Activated CD8-positive, alpha-beta T cell treated with anti-CD3 and anti-CD28 coated beads, Interleukin-2, amount 10 ng/mL, durations not matched to agents 7 days and 5 days (primary cell): ENCODE measurements at places on chromosomes 3 and 15. TPM values are rescaled to one million over a fixed set of nuclear protein-coding genes. Genes with fewer than 3 reads are reported as not detected.
A peak's percentile ranks its signal among the peaks of the same experiment; 100 is the strongest.

DNA sequence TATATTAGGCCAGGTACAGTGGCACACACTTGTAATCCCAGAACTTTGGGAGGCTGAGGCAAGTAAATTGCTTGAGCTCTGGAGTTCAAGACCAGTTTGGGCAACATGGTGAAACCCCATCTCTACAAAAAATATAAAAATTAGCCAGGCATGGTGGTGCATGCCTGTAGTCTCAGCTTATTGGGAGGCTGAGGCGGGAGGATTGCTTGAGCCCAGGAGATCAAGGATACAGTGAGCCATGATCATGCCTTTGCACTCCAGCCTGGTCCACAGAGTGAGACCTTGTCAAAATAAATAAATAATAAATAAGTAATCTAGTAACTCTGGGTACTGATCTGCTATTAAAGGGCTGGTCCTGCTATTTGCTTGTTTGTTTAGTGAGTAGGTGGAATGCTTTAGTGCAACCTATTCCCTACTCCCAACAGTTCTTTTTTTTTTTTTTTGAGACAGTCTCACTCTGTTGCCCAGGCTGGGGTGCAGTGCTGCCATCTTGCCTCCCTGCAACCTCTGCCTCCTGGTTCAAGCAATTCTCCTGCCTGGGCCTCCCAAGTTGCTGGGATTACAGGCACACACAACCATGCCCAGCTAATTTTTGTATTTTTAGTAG, 9.1 kb upstream of the INO80 start:
- peaks cover 7% of the 10 kb centered on the region for H3K4me1 ChIP-seq
- DNase-seq = no peak
- no peaks in the 10 kb centered on the region for H3K36me3 ChIP-seq
- no peak overlapping the region for H3K27ac ChIP-seq
- peaks cover 8% of the 10 kb centered on the region for H3K27me3 ChIP-seq

DNA sequence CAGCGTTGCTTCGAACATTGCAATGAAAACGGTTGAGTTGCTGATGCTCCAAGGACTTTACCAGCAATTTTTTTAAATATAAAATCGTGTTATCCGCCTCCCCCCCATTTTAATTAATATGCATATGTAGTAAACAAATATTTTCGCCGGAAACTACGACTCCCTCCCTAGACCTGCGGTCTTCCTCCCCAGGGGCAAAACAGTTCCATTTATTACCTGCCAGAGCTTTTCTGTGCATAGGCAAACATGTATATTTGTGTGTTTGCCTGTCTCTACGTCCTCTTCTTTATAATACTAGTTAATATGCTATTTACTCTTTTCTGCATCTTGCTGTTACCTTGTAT, 593 bp upstream of the RSL24D1 start:
- DNase-seq = no peak
- peaks cover 11% of the 10 kb centered on the region for H3K4me1 ChIP-seq
- no peaks in the 10 kb centered on the region for H3K27me3 ChIP-seq

DNA sequence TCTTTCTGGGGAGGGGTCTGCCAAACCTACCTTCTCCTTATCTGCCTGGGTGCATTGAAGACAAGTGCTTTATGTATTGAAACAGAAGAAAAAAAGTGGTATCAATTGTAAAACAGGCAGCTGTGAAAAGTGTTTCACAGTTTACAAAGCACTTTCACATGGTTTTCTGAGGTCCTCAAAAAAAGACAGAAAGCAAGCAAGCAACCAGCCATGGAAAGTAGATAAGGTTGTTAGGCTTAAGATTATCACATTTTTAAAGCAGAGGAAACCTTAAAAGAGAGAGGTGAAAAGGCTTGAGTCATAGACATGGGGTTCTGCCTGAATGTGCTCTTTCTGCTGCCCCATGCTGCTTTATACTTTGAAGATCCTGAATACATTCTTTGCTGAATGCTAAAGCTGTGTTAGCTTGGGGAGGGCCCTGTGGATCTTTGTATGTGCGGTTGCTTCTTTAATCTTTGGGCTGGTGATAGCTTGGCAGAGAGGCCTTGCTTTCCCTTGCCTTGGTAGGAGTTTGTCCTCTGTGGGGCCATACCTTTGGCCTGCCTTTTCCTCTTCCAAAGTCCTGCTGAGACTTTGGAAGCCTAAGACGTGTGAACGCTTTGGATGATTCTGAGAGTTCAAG, 2.6 kb downstream of the SMAD3 start:
- H3K27ac ChIP-seq = peak overlapping the region; percentile 80
- peaks cover 66% of the 10 kb centered on the region for H3K4me1 ChIP-seq
- H3K4me3 ChIP-seq = peak overlapping the region; percentile 95
- H3K36me3 ChIP-seq = peaks cover 39% of the 10 kb centered on the region
- H3K27me3 ChIP-seq = peaks cover 13% of the 10 kb centered on the region
- DNase-seq = no peak

DNA sequence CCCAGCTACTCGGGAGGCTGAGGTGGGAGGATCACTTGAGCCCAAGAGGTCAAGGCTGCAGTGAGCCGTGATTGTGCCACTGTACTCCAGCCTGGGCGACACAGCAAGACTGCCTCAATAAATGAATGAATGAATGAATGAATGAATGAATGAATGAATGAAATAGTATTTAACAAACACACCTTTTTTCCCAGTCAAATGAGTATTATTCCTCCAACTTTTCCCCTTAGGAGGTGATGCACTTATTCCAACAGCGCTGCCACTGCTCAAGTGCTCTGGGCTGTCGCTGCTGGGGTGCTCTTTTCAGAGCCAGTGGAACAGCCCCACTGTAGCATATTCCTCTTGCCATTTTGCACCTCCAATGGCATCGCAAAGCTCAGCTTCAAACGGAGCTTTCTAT, 66.8 kb upstream of the RAD18 start:
- no peaks in the 10 kb centered on the region for H3K36me3 ChIP-seq
- H3K4me1 ChIP-seq = no peaks in the 10 kb centered on the region
- DNase-seq = no peak

The KCNAB1 gene
- 0.08 TPM for total RNA-seq

- no peak overlapping the region for H3K27ac ChIP-seq
- peaks cover 11% of the 10 kb centered on the region for H3K4me1 ChIP-seq
- no peak for DNase-seq
- H3K4me3 ChIP-seq = no peak overlapping the region
- H3K36me3 ChIP-seq = no peaks in the 10 kb centered on the region
- H3K27me3 ChIP-seq = peaks cover 32% of the 10 kb centered on the region
Observed at GRCh38 chr3:194081826-194082225, 54.1 kb upstream of the HES1 start.

The ARPP21 gene
- total RNA-seq = not detected

GRCh38 chr3:185912929-185913901, 24.6 kb downstream of the TRA2B start:
- no peaks in the 10 kb centered on the region for H3K27me3 ChIP-seq
- peaks cover 50% of the 10 kb centered on the region for H3K36me3 ChIP-seq
- no peak for DNase-seq
- no peak overlapping the region for H3K4me3 ChIP-seq

- H3K36me3 ChIP-seq = no peaks in the 10 kb centered on the region
- no peak overlapping the region for H3K4me3 ChIP-seq
- H3K27me3 ChIP-seq = peaks cover 29% of the 10 kb centered on the region
- no peak overlapping the region for H3K27ac ChIP-seq
- no peak for DNase-seq
Observed at GRCh38 chr15:60614862-60615771, 136.2 kb upstream of the ICE2 start.

- no peaks in the 10 kb centered on the region for H3K4me1 ChIP-seq
- no peaks in the 10 kb centered on the region for H3K36me3 ChIP-seq
- H3K27ac ChIP-seq = no peak overlapping the region
- H3K4me3 ChIP-seq = no peak overlapping the region
- no peak for DNase-seq
Observed at GRCh38 chr15:88818920-88819319, 15.7 kb downstream of the ACAN start.

- no peak overlapping the region for H3K4me3 ChIP-seq
- DNase-seq = no peak
- no peaks in the 10 kb centered on the region for H3K27me3 ChIP-seq
- H3K4me1 ChIP-seq = no peaks in the 10 kb centered on the region
- no peak overlapping the region for H3K27ac ChIP-seq
Observed at GRCh38 chr15:71943806-71944205, 133.5 kb downstream of the NR2E3 start.

The SLC9C1 gene
- total RNA-seq = not detected

DNA sequence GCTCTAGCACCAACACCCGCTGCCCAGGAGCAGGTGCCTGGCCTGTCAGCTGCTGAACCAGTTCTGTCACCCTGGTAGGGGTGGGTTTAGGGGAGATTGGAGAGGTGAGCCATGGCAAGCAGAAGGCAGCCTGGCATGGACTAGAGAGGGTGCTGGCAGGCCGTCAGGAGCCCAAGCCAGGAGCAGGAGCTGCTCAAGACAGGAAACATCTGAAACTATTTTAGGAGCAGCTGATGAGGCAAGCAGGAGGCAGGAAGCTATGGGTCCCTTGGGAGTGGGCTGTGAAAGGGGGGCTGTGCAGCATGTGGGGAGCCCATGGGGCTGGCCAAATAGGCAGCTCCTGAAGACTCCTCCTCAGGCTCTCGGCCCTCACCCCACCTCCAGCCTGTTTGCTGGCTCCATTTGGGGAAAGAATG, 2.3 kb downstream of the INKA1 start:
- H3K27ac ChIP-seq = peak overlapping the region; percentile 77
- no peak overlapping the region for H3K4me3 ChIP-seq
- H3K4me1 ChIP-seq = peaks cover 60% of the 10 kb centered on the region

DNA sequence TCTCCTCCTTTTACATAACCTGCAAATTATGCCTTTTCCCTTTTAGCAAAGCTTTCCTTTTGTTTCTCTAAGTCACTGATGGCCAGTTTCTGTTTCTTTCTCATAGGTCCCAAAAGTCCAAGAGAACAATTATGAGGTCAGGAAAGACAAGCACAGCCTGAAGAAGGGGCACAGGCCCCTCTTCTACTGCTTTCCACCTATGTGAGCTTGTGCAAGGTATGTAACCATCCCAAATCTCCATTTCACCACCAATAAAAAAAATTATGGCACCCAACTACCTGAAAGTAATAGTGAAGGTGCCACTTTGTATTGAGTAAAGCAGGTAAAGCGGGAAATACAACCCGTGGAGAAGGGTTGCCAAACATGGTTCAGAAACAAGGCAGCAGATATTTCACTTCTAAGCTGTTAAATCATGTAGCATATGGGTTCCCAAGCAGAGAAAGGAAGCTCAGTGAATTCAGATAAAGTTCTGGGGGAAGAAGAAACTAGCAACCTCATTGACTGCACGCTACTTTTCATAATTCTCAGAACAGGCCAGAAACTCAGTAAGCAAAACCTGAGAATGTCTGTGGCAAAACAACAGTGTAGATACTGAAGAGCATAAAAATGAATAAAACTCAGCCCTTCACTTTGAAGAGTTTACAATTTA, 4.2 kb downstream of the PLOD2 start:
- H3K4me3 ChIP-seq = no peak overlapping the region
- no peaks in the 10 kb centered on the region for H3K36me3 ChIP-seq
- no peak for DNase-seq
- H3K4me1 ChIP-seq = peaks cover 15% of the 10 kb centered on the region
- H3K27me3 ChIP-seq = peaks cover 33% of the 10 kb centered on the region
